ENCODE measurements at places on chromosomes 3 and 15.

DNA sequence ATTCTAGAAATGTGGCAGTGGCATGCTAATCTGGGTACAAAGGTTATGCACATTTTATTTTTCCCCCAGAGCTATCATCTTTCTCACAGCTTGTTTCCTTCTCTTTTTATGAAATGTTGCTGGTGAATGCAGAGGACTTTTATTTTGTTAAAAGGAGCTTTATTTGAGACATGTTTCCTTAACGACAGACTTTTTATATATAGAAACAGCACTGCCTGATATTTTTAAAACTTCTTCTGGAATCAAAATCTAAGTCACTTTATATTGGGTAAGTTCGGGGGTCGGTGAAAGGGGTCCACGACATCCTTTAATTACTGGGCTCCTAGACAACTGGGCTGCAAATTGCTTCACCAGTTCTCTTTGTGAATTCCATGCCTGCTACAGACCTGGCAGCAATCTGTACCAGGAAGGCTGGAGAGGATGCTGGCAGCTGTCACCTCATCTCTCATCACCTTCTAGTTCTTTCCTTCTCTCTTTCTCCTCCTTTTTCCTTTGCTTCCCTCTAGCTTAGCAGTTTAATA lies 464.7 kb downstream of the PDCD6IP start:
- no peak for DNase-seq

DNA sequence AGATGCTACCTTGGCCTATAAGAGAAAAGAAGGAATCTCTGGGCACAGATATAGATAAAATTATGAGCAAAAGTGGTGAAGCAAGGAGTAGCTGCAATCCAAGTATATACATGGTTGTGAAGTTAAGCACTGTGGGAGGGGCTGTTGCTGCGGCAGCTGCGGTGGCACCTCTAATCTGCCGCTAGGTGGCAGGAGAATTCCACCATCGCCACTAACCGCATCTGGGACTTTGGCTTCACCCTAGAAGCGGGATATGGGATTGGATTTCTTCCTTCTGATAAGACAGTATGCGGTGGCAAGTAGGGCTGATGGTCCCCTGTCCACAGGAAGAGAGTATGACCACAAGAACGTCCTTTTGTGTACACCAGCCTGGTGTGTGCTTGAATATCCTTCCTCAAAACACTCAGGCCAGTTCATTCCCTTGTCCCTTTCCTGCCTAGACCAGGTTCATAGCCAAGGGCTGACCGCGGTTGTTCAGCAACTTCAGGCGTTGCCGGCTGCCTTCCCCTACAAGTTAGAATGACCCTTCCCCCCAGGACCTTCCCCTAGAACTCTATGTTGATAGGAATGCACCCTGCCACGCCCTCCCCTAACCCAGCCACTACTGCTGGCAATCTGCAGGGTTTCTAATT lies 5.1 kb downstream of the MAGEL2 start:
- DNase-seq = peak; percentile 3

DNA sequence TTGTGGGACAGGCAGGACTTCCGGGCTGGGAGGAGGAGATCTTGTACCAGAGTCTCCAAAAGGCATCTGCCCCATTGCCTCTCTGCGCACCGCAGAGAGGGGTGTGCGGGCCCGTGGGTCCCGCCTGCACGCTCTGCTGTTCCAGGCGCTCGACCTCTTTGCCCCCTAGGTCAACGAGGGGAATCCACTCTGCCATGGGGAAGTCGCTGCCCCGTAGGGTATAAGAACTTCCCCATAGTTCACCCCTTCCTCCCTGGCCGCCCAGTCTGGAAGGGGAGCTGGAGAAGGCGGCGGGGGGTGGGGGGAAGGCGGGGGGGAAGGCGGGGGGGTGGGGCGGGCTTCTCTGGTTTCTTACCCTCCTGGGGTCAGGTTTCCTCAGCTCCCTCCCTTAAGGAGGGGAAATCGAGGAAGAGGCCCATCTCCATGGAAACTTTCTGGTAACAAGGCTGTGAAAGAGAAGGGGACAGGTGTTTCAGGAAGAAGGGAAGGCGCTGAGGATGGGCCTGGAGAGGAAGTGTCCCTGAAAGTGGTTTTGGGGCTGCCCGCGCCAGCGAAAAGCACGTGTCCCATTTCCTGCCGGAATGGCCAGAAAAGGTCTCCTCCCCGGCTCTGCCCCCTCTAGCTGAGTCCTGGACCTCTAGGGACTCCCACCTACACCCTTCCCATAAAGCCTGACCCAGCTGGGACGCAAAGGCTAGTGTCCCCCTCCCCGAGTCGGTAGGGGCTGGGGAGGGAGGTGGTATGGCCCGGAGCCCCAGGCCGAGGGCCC lies 27.5 kb downstream of the NR1I2 start:
- DNase-seq = no peak

GRCh38 chr15:85977586-85977985 lies 102.1 kb upstream of the AGBL1 start:
- no peak for DNase-seq

DNA sequence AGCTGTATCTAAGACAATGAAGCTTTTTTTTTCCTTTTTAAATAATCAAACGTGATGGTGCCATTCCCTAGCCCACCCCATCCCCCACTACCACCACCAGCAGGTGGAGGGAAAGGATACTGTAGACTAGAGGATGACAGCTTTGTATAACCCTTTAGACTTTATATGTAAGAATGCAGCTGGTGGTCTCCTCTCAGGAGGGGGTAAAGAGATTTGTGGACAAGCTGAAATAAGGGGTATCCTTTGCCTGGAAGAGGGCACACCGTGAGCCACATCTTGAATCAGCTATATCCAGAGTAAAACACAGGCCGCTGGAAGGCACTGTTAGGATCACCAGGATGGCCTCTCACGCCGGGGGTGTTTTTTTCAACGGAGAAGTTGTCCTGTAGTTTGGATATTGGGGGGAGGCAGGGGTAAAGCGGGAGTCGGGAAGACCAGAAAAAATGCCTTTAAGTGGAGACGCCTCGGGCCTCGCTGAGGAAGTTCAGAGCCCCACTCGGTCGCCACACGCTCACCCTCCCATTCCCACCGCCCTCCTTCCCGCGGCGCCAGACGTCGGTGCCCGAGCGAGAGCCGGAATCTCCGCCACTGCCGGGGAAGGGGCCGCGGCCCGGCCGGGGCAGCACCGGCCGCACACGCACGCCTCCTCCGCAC lies 986 bp downstream of the KPNA4 start:
- no peak for DNase-seq

- DNase-seq = no peak
Measured at GRCh38 chr3:124059580-124059979, 67.7 kb upstream of the ROPN1 start.

- DNase-seq = peak; percentile 4
Measured at GRCh38 chr3:57910990-57911389, 97.2 kb upstream of the FLNB start.

DNA sequence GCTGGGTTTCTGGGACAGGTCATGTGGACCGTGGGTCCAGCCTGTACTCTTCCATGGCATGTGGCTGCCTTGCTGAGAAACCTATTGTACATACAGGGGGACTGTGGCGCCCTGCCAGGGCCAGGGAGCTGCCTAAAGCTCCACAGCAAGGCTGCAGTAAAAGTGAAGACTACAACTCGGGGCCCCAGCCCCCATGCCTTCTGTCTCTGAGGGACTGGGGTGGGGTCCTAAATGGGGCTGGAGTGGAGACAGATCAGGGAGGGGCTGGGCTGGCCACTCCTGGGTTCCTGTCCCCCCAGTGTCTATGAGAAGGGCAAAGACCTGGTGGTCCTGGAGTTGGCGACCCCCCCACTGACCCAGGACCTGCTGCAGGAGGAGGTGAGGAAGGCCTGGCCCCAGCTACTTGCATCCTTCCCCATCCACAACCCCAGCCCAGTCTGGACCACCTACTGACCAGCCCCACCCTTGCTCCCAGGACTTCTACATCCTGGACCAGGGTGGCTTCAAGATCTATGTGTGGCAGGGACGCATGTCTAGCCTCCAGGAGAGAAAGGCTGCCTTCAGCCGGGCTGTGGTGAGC lies 7.3 kb downstream of the VILL start:
- DNase-seq = no peak

GRCh38 chr3:13085081-13085845 lies 12.0 kb upstream of the IQSEC1 start:
- DNase-seq = no peak

- no peak for DNase-seq
Measured at GRCh38 chr3:16618721-16619120, 13.5 kb upstream of the DAZL start.

DNA sequence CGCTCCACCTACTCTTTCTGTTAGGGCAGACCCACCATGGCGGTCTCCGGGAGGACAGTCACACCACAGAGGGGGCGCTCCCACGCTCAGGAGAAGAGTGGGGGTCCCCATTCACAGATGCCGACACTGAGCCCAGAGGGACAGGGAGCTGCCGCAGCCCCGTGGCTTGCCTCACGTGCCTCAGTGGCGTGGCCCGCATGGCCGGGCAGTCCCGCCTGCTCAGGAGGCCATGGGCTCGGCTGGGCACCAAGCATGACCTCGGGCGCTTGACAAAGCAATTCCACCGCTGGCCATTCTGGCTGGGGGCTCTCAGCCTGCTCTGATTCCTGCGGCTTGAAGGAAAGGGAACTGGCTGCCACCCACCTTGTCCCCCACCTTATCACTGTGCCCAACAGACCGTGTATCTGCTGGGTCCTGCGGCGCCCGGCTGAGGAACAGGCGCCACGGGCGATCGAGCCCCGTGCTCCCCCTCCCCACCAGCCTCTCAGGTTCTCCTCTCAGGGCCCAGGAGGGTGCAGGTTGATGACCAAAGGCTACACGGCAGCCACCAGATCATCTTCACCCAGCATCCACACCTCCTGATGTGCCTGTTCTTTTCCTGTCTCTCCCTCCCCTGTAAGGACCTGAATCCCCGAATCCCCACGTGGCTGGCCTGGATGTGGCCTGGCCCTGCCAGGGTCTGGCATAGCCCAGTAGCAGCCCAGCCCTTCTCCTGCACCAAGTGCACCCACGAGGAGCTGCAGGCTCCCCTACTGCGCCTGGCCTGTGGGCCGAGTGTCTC lies 20.7 kb downstream of the CYFIP1 start:
- DNase-seq = no peak

DNA sequence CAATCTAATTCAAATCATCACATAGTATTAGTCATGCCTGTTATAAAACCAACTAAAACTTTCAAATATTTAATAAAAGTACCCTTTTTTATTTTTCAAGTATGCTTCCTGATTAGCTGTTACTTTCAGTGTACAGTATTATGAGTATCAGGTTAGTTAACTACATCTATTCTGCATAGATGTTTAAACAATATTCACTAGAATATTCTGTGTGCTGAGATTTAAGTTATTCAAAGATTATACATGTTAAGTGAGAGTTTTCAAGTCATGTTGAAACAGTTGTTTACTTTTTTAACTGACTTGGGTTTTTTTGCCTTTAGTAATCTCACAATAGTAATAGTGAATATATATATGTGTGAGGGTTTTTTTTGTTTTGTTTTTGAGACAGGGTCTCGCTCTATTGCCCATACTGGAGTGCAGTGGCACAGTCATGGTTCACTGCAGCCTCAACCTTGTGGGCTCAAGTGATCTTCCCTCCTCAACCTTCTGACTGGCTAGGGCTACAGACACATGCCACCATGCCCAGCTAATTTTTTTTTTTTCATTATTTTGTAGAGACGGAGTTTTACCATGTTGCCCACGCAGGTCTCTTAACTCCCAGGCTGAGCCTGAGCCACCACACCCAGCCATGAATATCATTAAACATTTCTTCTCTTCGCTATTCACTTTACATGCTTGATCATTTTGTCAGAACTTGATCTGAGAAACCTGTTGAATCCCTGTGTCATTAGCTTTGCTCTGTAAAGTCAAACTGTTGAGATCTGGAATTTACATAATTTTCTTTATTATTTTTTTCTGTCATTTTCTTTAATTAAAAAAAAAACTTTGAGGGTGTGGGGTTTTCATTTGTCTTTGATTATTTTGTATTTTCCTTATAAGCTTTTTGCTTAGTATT lies 286.2 kb upstream of the UBE2E1 start:
- DNase-seq = no peak

- no peak for DNase-seq
Measured at GRCh38 chr3:78848392-78849288, 919.2 kb downstream of the ROBO1 start.

DNA sequence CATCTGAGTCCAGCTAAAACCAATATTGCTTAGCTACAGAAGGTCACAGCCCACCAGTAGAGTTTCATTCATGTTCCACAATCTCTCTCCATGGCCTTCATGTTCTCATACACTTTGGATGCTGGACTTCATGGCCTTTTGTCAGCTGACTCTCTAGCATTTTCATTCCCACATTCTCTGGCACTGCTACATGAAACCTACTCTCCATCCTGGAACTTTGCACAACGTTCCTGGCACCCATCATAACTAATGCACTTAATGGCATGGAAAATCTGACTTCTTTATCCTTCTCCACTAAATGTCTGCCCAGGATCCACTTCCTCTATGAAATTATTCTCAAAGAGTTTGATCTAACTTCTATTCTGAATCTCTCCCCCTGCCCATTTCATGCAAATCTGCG lies 56.9 kb downstream of the SLC9A9 start:
- DNase-seq = no peak

DNA sequence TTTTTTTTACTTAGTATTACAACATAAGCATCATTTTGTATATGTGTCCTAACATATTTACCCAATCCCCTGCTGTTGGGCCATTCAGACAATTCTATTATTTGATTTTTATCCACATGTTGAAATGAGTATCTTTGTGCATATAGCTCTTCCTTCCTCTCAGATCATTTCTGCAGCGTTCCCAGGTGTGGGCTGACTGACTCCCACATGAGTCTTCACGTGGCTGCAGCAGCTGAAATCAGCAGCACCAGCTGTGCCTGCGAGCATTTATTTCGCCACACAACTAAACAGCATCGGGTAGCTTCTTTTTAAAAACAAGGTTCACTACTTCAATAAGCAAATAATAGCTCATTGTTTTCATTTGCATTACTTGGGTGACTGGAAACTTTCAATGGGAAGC lies 44.5 kb upstream of the PDE8A start:
- DNase-seq = no peak

GRCh38 chr3:149902498-149903139 lies 68.1 kb downstream of the PFN2 start:
- DNase-seq = no peak

GRCh38 chr3:89558711-89559110 lies 451.3 kb downstream of the EPHA3 start:
- no peak for DNase-seq

DNA sequence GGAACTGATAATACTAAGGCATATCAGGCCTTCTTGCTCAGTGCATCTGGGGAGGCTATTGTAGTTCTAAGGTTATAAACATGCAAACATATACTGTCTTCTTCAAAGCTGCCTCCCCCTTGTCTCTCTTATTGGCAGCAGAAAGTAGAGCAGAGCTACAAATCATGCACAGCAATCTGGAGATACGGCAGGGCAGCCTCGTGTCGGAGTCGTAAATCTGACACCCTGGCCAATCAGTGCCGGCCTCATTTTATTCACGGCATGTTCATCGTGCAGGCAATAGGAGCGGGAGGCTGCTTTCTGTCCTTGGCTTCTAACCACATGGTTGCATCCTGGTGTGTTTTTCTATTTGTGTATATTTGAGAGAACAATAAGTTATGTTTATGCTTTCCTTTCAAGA lies 300.2 kb upstream of the CNTN6 start:
- DNase-seq = no peak

- DNase-seq = no peak
Measured at GRCh38 chr3:149031096-149031495, 39.8 kb downstream of the GYG1 start.
